ENCODE measurements at places on chromosomes 2 and 18. TPM values are rescaled to one million over a fixed set of nuclear protein-coding genes. Genes with fewer than 3 reads are reported as not detected.

The PAX3 gene
- total RNA-seq, result not detected

DNA sequence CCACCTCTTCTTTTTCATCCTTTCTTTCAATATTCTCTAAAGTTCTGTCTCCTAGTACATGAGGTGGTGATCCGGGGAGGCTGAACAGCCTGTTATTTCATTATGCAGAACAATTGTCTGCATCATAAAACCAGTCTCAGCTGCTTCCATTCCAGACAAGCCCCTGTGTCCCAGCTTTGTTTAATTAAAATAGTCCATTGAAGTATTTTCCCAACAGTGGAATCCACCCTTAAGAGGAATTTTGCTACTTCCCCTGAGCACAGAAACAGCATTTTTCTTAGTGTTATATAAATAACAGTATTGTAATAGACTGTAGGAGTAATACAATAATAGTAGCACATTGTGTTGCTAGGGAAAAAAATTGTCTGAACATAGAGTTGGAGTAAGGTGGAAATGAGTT, 395.4 kb upstream of the TCF4 start:
- DNase-seq, result no peak

DNA sequence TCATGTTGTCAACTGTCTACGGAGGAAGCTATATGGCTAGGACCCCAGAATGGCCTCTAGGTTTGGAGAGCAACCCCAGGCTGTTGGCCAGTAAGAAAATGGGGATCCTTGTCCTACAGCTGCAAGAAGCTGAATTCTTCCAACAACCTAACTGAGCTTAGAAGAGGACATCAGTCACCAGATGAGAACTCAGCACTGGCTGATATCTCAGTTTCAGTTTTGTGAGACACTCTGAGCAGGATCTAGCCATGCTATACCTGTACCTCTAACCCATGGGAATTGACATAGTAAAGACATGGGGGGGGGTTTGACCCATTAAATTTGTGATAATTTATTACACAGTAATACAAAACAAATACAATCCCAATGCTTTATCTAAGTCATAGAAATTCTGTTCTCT, 312.5 kb downstream of the ERBB4 start:
- no peak for DNase-seq

DNA sequence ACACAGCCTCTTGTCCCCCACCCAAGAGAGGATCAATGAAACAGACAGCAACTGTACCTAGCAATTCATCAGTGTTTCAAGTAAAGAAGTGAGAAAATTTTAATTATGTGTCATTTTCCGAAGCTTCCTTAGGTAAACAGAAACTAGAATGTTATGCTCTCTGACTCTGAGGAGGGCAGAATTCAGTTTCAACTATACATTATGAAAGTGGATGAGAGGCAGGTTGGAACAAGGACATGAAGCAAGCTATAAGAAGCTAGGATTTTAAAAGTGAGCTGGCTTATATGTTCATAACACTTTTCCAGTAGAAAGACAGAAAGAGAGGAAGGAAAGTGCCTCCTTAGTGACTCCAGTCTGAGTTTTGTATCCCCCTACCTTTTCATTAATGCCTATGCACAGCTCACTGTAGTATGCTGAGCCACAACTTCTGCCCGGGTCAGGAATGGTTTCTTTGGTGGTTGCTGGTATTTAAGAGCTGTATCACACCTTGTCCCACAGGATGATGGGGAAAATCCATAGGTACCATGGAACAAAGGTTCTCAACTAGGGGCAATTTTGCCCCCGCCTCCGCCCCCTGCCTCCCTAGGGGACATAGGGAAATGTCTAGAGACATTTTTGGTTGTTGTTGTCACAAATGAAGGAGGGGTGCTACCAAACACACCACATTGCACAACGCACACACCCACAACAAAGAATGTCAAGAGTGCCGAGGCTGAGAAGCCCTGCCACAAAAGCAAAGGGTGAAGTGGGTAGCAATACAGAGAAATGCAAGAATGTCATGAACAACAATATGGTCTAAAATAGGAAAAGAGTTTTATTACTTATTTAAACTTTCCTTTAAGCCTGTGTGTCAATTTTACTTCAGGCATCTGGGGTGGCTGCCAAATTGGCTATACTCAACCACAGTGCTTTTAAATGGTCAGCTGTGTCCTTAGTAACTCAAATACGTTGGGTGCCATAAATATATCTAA, 161.0 kb upstream of the ZFP36L2 start:
- DNase-seq, result peak; percentile 76

DNA sequence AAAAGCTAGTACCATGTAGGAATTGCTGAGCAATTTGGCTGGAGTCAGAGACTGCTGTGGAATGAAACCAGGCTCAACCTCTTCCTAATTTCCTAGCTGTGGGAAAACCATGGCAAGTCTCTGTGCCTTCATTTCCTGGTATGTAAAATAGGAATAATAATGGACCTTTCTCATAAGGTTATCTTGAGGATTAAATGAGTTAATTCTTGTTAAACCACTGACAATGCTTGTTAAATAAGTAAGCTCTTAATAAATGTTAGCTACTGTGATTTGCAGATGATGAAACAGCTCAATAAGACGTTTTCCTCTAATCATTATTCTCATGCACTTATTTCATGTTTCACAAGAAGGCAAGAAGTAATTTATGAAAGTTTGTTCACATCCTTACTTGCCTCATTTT, 346.7 kb downstream of the RND3 start:
- no peak for DNase-seq
